ENCODE measurements at places on chromosomes 3 and 15. TPM values are rescaled to one million over a fixed set of nuclear protein-coding genes. Genes with fewer than 3 reads are reported as not detected.

Gene FBXW12
- total RNA-seq: 1.5 TPM

Gene CP
- total RNA-seq: 0.98 TPM

Gene POPDC2
- total RNA-seq: 1.5 TPM

Gene FGF12
- total RNA-seq: 103 TPM

Gene MUSTN1
- 0.74 TPM for total RNA-seq

Gene EFCC1
- 0.25 TPM for total RNA-seq

Gene EFL1
- total RNA-seq: 29.3 TPM

Gene ATP10A
- 0.74 TPM for total RNA-seq

Gene LIPC
- total RNA-seq: not detected

Gene LMCD1
- total RNA-seq: 1.2 TPM

Gene LRRC34
- total RNA-seq: 7.1 TPM

Gene LACTB
- total RNA-seq: 13.8 TPM

Gene SNRPN
- total RNA-seq: 183 TPM

Gene CYP1A2
- total RNA-seq: not detected

Gene BFSP2
- total RNA-seq: 0.25 TPM

Gene TMC3
- total RNA-seq: 0.25 TPM

Gene PRRT3
- 2.5 TPM for total RNA-seq

Gene CCR8
- not detected for total RNA-seq

Gene RMDN3
- total RNA-seq: 14.8 TPM

Gene DAPK2
- 3.4 TPM for total RNA-seq

Gene SEMA3G
- total RNA-seq: 3.7 TPM

Gene SMCO1
- total RNA-seq: not detected

Gene ARNT2
- total RNA-seq: 72.8 TPM

Gene TUSC7
- total RNA-seq: 0.25 TPM

Gene CD200
- 46.2 TPM for total RNA-seq

Gene ADPRH
- total RNA-seq: 0.74 TPM

Gene EPHA3
- 105 TPM for total RNA-seq

Gene SKOR1
- total RNA-seq: 0.25 TPM

Gene IQCB1
- total RNA-seq: 17.0 TPM

Gene ZNF80
- not detected for total RNA-seq

Gene GOLGA6D
- total RNA-seq: under 0.01 TPM

Gene PLXNB1
- 50.9 TPM for total RNA-seq

Gene CYP8B1
- not detected for total RNA-seq

Gene ALDH1A2
- total RNA-seq: 4.9 TPM

Gene MYLK
- 3.7 TPM for total RNA-seq

Gene SLC12A1
- 0.98 TPM for total RNA-seq

Gene HYAL1
- total RNA-seq: 0.49 TPM

Measured in temporal lobe (tissue), 4 donors.